ENCODE measurements at places on chromosomes 11 and 22.

- no peak for DNase-seq
Observed at GRCh38 chr11:27216270-27217149, 146.5 kb downstream of the CCDC34 start.

DNA sequence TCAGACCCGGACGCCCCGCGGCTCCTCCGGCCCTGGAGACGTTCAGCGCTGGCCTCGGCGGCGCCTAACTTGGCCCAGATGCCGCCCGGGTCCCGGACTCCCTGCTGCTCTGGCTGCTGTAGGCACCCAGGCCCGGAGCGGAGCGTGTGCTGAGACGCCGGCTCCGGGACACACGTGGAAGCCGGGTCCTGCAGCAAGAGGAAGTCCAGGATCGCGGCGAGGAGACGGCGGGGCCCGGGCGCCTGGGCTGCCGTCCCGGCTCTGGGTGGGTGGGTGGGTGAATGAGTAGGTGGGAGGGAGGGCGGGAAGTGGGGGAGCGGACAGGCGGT lies 223 bp downstream of the WT1 start:
- DNase-seq: no peak

- DNase-seq: no peak
Observed at GRCh38 chr11:8325591-8326304, 62.1 kb upstream of the LMO1 start.

DNA sequence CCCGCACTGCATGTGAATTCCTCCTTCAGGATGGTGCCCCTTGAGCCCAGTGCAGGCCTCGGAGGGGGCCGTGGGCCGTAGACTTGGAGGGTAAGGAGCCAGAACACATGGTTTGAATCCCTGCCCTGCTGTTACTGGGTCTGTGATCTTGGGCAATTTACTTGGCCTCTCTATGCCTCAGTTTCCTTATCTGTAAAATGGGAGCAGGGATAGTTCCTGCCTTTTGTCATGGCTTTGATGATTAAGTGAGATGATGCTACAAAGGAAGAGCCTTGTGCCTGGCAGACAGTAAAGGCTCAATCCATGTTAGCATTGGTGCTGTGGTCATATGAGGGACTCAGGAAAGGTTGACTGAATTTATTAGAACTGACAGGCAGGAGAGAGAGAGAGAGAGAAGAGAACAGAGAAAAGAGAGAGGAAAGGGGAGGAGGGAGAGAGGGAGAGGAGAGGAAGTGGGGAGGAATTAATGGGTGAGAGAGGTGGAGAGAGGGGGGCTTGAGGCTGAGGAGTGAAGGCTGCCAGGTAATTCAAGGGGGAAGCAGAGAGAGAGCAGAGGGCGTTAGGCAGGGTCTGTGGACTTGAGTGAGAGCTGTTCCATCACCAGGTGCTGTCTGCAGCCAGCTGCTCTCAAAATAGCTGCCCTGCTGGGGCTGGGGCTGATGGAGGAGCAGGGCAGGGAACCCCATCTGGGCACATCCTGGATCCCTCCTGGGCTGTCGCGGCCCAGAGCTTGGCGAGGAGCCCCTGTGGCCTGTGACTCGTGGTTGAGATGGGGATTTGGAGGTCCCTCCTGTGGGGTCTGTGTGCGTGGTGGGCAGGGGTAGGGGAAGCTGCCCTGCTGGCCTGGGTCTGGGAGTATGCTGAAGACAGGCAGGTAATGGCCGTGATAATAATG lies 44.1 kb downstream of the MCM5 start:
- DNase-seq: no peak

DNA sequence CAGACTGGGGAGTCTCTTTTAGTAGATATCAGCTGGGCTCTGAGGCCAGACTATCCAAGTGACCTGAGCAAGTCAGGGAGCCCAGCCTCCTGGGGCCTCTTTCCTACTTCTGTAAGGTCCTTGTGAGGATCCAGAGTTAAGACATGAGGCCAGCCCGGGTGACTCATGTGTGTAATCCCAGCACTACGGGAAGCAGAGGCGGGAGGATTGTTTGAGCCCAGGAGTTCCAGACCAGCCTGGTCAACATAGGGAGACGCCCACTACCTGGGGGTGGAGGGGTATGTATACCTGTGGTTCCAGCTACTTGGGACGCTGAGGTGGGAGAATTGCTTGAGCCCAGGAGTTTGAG lies 36.9 kb upstream of the POLA2 start:
- DNase-seq: no peak

- no peak for DNase-seq
Observed at GRCh38 chr11:3707176-3707575, 36.0 kb upstream of the CHRNA10 start.

- peak; percentile 52 for DNase-seq
Observed at GRCh38 chr22:24134090-24134846, 47.0 kb upstream of the SUSD2 start.

DNA sequence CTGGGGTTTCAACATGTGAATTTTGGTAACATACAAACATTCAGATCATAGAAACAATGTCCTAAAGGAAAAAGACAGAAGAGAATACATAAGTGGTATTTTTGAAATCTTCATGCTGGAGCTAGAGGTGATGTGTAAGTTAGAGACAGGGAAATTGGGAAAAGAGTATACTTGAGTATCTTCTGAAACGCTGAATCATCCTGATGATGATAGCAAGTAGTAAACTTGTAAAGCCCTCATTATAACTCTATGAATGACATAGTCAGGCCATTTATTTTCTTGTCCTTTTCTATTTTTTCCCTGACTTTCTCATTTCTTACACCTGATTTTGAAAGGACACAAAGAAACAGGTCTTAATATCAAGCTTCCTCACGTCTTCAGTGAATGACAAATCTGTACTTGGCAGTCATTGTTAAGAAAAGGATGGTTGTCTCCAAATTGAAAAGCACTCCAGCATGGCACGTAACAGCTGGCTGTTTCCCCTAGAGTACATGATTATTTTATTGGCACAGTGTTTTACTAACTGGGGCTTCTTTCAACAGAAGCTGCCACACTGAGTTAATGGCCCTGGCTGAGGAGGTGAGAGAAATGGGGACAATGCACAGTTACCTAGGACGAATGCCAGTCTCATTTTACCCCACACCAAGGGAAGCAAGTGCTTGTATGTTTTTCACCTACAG lies 140.7 kb upstream of the CTSC start:
- no peak for DNase-seq
